ENCODE measurements at places on chromosomes 16 and 17. TPM values are rescaled to one million over a fixed set of nuclear protein-coding genes. Genes with fewer than 3 reads are reported as not detected.

GRCh38 chr16:17193566-17194100, 277.1 kb downstream of the XYLT1 start:
- no peak overlapping the region for H3K4me3 ChIP-seq
- H3K27ac ChIP-seq, result no peak overlapping the region
- no peaks in the 10 kb centered on the region for H3K36me3 ChIP-seq
- ATAC-seq, result no peak

- H3K27ac ChIP-seq, result no peak overlapping the region
- H3K27me3 ChIP-seq, result no peaks in the 10 kb centered on the region
- peaks cover 2% of the 10 kb centered on the region for H3K4me1 ChIP-seq
- peaks cover 14% of the 10 kb centered on the region for H3K36me3 ChIP-seq
These were observed 6.2 kb downstream of the ZNF843 start for GRCh38 chr16:31436221-31437045.

GRCh38 chr17:49576088-49576916, 631 bp downstream of the NXPH3 start:
- peak overlapping the region; percentile 52 for H3K27ac ChIP-seq
- peak overlapping the region; percentile 70 for H3K4me3 ChIP-seq
- H3K36me3 ChIP-seq, result no peaks in the 10 kb centered on the region

DNA sequence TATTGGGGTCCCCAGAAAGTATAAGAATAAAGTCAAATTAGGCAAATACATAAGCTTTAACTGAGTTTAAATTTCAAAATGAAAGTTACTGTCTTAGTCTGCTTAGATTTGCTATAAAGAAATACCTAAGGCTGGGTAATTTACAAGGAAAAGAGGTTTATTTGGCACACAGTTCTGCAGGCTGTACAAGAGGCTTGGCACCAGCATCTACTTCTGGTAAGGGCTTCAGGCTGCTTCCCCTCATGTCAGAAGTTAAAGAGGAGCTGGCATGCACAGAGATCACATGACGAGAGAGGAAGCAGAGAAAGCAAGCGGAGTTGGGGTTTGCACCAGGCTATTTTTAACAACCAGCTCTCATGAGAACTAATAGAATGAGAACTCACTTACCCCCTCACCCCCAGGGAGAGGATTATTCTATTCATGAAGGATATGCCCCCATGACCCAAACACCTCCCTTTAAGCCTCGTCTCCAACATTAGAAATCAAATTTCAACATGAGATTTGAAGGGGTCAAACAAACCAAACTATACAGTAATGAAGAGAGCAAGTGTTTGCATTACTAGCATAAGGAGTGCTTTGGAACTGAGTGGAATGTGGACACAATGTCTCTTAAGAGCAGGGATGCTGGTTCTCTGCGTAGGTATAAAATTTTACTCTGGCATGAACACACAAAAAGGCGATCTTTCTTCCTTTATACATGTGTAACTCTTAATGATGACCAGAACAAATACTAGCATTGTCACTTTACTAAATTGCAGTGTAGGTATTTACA, 292.8 kb upstream of the PMFBP1 start:
- ATAC-seq, result no peak
- no peaks in the 10 kb centered on the region for H3K36me3 ChIP-seq
- H3K27ac ChIP-seq, result no peak overlapping the region
- no peaks in the 10 kb centered on the region for H3K27me3 ChIP-seq
- no peak overlapping the region for H3K4me3 ChIP-seq

GRCh38 chr16:71460941-71461340, 1.1 kb downstream of the ZNF23 start:
- peaks cover 19% of the 10 kb centered on the region for H3K36me3 ChIP-seq
- H3K27ac ChIP-seq, result no peak overlapping the region
- no peaks in the 10 kb centered on the region for H3K4me1 ChIP-seq
- no peaks in the 10 kb centered on the region for H3K27me3 ChIP-seq

DNA sequence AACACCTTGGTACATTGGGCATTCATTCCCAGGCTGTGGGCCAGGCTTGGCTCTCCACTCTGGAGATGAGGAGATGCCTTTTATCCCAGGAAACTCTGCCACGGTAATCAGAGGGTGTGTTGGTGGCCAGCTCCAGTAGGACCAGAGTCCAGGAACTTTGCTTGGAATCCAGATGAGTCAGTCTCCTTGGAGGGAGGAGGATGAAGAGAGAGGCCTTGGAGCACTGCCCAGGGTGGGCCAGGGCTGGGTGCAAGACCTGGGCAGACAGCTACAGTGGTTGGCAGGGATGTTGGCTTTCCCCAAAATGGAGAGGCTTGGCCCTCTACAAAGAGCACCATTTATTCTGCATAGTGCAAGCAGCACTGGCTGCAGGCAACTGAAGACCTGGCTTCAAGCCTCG, 209.0 kb downstream of the RGS9 start:
- no peaks in the 10 kb centered on the region for H3K4me1 ChIP-seq
- ATAC-seq, result no peak
- H3K27me3 ChIP-seq, result no peaks in the 10 kb centered on the region
- no peaks in the 10 kb centered on the region for H3K36me3 ChIP-seq

DNA sequence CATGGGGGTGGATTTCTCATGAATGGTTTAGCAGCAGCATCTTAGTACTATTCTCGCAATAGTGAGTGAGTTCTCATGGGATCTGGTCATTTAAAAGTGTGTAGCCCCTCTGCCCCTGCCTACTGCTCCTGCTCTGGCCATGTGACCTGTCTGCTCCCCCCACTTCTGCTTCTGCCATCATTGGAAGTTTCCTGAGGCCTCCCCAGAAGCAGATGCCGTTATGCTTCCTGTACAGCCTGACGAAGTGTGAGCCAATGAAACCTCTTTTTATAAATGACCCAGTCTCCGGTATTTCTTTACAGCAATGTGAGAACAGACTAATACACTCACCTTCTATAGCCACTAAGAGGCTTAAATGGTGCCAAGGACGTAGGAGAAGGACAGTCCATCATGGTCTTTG, 51.5 kb downstream of the NOL11 start:
- H3K27me3 ChIP-seq, result no peaks in the 10 kb centered on the region
- no peaks in the 10 kb centered on the region for H3K36me3 ChIP-seq
- no peak for ATAC-seq
- H3K27ac ChIP-seq, result no peak overlapping the region
- H3K4me3 ChIP-seq, result no peak overlapping the region
- no peaks in the 10 kb centered on the region for H3K4me1 ChIP-seq

DNA sequence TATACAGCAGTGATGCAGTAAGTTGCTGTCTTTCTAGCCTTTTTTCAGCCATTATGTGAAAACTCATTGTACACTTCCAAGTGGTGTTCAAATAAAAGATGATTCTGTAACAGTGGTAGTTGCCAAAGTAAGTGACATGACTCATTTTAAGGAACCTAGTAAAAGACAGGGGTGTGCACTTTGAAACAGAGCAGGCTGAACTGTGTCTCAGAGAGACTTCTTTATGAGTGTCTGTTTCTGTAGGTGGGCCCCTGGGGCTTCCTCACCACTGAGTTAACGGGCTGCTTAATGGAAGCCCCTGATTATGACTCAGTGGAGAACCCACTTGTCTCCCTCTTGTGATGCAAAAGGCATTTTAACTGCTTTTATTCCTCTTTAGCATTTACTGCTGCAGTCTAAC, 147.3 kb downstream of the PCTP start:
- H3K27ac ChIP-seq, result no peak overlapping the region
- H3K27me3 ChIP-seq, result no peaks in the 10 kb centered on the region
- no peak overlapping the region for H3K4me3 ChIP-seq
- H3K36me3 ChIP-seq, result no peaks in the 10 kb centered on the region

DNA sequence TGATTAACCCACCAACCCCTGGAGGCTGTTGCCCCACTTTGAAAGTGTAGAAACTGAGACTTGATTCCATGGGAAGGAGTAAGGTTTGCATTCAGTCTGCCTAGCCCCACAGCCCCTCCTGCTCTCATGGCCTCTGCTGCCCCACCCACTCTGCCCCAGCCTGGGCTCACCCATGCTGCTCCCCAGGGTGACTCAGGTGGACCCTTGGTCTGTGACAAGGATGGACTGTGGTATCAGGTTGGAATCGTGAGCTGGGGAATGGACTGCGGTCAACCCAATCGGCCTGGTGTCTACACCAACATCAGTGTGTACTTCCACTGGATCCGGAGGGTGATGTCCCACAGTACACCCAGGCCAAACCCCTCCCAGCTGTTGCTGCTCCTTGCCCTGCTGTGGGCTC, 6.5 kb downstream of the PRSS41 start:
- H3K27me3 ChIP-seq, result peaks cover 43% of the 10 kb centered on the region
- H3K4me3 ChIP-seq, result no peak overlapping the region
- no peak overlapping the region for H3K27ac ChIP-seq
- ATAC-seq, result no peak
- H3K36me3 ChIP-seq, result no peaks in the 10 kb centered on the region

- no peak overlapping the region for H3K4me3 ChIP-seq
- H3K36me3 ChIP-seq, result no peaks in the 10 kb centered on the region
- H3K27ac ChIP-seq, result no peak overlapping the region
- peaks cover 36% of the 10 kb centered on the region for H3K27me3 ChIP-seq
These were observed 241.0 kb downstream of the GSG1L start for GRCh38 chr16:27822529-27822928.

GRCh38 chr17:43434902-43435319, 36.1 kb downstream of the ARL4D start:
- no peaks in the 10 kb centered on the region for H3K4me1 ChIP-seq
- H3K27ac ChIP-seq, result no peak overlapping the region
- no peak overlapping the region for H3K4me3 ChIP-seq

DNA sequence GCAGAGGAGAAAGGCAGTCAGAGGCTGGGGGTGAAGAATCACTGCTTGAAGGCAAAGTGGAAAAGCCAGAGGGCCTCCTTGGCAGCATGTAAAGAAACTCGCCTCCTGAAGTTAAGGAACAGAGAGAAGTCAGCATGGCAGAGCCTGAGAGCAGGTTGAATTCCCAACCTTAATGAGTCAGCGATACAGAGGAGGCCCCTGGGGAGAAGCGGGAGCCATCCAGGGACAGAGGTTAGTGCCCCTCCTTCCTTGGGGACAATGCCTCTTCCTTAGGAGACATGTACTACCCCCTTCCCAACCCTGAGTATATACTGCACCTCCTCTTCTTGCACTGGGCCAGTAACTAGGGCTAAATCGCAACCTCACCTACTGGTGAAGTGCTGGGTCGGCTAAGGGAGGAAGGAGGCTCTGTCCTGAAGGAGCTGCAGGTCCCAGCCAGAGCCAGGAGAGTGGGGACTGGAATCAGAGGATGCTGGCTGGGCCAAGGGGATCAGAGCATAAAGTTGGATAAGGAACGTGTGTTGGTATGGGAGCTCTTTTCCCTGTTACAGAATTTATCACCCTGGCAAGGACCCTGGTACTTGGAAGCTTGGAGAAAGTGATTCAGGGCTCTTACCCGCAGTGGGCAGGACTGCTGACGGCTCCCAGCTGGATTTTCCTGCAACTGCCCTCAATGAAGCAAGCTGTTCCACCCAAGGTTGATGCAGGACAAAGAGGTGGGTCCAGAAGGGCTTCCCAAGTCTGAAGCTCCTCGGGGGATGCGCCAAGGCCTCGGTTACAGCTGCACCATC, 5.4 kb upstream of the AANAT start:
- H3K27me3 ChIP-seq, result no peaks in the 10 kb centered on the region
- no peak for ATAC-seq
- no peaks in the 10 kb centered on the region for H3K36me3 ChIP-seq
- H3K4me1 ChIP-seq, result peaks cover 6% of the 10 kb centered on the region
- no peak overlapping the region for H3K4me3 ChIP-seq
- no peak overlapping the region for H3K27ac ChIP-seq

DNA sequence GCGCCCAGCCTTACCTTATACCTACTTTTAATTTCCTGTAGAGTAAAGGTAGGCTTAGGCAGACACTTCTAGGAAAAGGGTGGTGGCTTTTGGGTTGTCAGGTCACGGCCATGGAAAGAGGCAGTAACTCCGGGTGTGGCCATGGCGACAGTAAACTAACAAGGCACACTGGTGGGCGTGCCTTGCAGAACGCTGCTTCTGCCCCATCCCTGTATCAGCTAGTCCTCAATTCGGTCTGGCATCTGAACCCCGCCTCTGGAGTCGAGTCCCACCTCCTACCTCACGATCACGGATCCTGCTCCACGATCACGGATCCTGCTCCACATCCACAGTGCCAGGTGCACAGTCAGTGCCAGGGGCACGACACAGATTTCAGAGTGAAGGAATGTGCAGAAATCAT, 5.6 kb downstream of the ADCY9 start:
- peaks cover 32% of the 10 kb centered on the region for H3K4me1 ChIP-seq
- no peak overlapping the region for H3K27ac ChIP-seq
- no peaks in the 10 kb centered on the region for H3K36me3 ChIP-seq
- no peaks in the 10 kb centered on the region for H3K27me3 ChIP-seq
- ATAC-seq, result no peak

DNA sequence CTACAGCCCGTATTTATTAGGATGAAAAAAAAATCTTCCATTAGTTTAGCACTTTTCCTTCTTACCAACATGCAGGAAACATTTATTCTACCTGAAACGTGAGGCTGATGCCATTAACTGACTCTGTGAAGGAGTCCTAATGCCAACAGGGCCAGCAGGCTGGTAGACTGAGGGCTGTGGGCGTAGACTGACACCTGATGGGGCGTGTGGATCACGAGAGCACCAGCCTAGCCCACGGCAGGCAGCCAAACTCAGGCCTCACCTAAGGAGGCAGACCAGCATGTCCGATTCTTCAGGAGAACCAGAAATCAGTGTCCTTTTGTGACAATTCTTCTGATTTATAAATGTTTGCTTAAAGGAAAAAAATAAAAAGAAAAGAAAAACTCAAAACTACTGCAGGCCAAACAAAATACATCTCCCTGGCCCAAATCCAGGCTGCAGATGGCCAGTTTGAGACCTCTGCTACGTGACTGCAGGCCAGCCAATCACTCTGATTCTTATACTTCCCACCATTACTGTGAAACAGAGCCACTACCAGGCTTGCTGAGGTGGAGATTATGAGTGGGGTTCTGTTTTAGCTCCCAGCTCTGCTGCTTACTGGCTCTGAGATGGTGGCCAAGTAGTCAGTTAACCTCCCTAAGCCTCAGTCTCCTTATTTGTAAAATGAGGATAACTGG, 66.5 kb downstream of the GNAO1 start:
- no peaks in the 10 kb centered on the region for H3K36me3 ChIP-seq
- no peak for ATAC-seq
- H3K4me1 ChIP-seq, result peaks cover 5% of the 10 kb centered on the region
- H3K27ac ChIP-seq, result peak overlapping the region; percentile 34
- H3K27me3 ChIP-seq, result no peaks in the 10 kb centered on the region

DNA sequence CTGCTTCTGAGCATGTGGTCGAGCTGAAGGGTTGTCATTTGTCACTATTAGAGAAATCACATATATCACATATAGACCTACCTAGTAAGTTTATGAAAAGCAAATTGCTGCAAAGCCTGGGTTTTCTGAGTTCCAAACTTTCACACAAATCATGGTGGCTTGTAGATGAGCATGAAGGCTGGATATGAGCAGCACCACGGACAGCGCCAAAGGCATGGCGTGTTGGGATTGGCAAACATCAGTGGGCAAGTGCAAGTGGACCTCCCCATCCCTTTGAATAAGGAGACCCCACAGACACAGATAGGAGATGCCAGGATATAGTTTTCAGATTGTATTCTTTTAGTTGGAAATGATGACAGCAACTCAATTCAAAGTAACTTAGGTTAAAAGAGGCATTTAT, 77.6 kb upstream of the CACNG3 start:
- H3K4me3 ChIP-seq, result no peak overlapping the region
- H3K36me3 ChIP-seq, result no peaks in the 10 kb centered on the region
- no peaks in the 10 kb centered on the region for H3K4me1 ChIP-seq

GRCh38 chr16:14371778-14372431, 258.2 kb downstream of the PARN start:
- H3K4me3 ChIP-seq, result no peak overlapping the region
- H3K27me3 ChIP-seq, result no peaks in the 10 kb centered on the region
- no peak for ATAC-seq
- no peaks in the 10 kb centered on the region for H3K36me3 ChIP-seq
- H3K4me1 ChIP-seq, result no peaks in the 10 kb centered on the region
- H3K27ac ChIP-seq, result no peak overlapping the region

KRTAP9-4 gene
- total RNA-seq, result not detected

LRRC37A2 gene
- total RNA-seq, result 12.1 TPM

UBB gene
- 799 TPM for total RNA-seq

SLC2A4 gene
- 114 TPM for total RNA-seq

DNAAF8 gene
- total RNA-seq, result 0.62 TPM
